Left ventricle myocardium superior (tissue), 1 donor: ENCODE measurements at places on chromosomes 1 and 21.

- DNase-seq = no peak
These were observed 68.2 kb downstream of the TMEM53 start for GRCh38 chr1:44605914-44606615.

DNA sequence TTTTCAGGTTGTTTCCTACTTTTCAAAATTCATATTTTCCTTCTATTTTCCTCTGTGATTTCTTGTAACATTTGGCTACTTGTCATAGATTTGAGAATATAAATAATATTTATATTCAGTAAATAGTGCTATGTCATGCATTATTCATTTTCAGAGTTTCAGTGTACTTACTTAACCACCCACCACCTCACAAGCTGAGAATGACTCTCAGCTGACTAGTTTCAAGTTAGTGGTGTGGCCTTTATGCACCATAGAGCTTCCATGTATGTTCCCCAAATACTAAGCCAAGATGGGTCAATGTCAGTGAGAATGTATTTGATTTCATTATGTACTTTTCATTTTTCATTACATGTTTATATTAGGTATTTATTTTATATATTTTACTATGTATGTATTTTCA is 56.9 kb upstream of the RGS1 start:
- DNase-seq = no peak

GRCh38 chr1:19210772-19211549 is 895 bp upstream of the UBR4 start:
- no peak for DNase-seq

DNA sequence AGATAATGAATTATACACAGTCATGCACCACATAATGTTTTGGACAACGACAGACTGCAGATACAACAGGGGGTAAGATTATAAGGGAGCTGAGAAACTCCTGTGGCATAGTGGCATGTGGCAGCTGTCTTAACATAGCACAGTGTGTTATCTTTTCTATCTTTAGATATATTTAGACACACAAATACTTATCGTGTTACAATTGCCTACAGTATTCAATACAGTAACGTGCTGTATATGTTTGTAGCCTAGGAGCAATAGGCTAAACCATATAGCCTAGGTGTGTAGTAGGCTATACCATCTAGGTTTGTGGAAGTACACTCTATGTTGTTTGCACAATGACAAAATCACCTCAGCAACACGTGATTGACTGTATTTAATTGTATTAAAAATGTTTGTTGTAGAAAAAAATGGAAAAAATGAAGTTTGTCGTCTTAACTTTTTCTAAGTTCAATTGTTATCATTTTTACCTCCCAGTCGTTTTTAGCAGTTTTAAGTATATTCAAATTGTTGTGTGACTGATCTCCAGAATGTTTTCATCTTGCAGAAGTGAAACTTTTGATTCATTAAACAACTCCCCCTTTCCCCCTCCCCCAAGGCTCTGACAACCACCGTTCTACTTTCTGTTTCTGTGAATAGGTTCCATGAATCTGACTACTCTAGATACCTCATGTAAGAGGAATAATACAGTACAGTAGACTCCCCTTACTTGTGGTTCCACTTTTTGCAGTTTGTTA is 351.0 kb upstream of the B3GALT2 start:
- DNase-seq = no peak

GRCh38 chr1:196607981-196608380 is 259 bp downstream of the KCNT2 start:
- no peak for DNase-seq

GRCh38 chr1:6300342-6301048 is 39.6 kb upstream of the GPR153 start:
- DNase-seq = no peak

- no peak for DNase-seq
These were observed 45.1 kb upstream of the DNAH14 start for GRCh38 chr1:224884361-224884801.

GRCh38 chr1:107788206-107789202 is 176.5 kb downstream of the VAV3 start:
- DNase-seq = no peak

GRCh38 chr1:205532996-205533735 is 28.7 kb downstream of the CDK18 start:
- DNase-seq = no peak

DNA sequence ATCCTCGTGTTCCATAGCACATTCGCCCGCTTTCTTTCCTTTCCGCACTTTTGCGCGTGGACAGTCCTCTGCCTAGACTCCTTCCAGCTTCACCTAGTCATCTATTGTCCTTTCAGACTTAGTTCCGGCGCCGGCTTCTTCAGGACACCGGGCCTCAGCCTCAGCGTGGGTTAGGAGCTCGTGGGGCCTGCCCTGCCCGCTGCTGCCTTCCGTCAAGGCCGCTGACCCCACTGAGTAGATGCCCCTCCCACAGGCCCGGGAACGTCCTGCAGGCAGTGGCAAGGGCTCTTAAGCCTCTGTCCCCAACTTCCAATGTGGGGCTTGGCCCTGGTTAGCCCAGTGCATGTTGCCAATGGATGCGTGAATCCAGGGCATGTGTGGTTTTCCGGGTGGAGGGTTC is 11.4 kb downstream of the DMRTB1 start:
- DNase-seq = no peak

- no peak for DNase-seq
These were observed 78.9 kb upstream of the CTTNBP2NL start for GRCh38 chr1:112317140-112317539.

- DNase-seq = no peak
These were observed 71.2 kb downstream of the DPYD start for GRCh38 chr1:97849345-97850340.

- no peak for DNase-seq
These were observed 26.4 kb upstream of the GOLT1A start for GRCh38 chr1:204240233-204240632.

DNA sequence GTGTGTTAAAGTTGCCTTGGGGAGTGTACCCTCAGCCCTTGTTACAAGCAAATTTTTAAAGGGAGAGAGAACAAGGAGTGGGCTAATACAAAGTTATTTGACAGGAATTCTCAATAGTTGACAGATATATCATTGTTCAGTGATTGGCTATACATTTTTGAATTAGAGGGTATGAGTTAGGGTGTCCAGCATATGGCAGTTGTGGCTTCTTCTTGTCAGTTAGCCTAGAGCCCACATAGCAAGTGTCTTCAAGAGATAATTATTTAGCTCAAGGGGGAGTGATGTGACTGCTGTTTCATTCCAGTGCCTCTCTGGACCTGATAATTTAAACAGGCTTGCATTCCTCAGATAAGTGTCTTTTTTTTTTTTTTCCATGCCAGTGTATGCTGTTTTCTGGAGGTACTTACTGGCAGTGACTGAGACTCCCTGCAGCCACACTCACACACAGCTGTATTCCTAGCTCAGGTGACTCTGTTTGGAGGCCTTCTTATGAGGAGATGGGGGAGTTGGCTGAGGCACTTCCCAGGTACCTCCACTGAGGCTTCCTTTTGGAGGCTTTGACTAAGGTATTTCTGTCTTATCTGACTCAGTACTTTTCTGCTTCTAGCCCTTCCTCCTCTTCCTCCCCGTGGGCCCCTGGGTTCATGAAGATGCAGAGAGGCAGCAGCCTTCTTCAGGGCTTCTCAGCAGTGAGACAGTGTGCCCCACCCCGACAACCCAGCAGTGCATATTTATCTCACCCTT is 32.3 kb downstream of the IVNS1ABP start:
- peak; percentile 24 for DNase-seq

- DNase-seq = no peak
These were observed 96.5 kb upstream of the CD34 start for GRCh38 chr1:208007319-208007937.

DNA sequence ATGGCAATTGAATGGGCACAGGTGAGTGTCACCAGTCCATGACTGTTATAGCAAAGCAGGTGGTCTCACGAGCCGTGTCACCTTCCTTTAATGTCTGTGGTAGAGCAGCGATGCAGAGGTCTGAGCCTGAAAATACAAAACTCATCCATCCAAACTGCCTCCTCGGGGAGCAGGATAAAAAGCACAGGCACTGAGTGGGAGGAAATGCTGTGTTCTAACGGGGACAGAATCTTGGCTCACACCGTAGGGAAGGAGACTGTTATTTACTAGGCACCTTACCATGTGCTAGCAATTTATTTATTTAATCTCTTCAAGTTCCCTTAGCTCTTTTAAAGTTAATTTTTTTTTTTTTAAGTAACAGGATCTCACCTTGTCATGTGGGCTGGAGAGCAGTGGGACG is 1.2 kb downstream of the ASCL5 start:
- DNase-seq = no peak

DNA sequence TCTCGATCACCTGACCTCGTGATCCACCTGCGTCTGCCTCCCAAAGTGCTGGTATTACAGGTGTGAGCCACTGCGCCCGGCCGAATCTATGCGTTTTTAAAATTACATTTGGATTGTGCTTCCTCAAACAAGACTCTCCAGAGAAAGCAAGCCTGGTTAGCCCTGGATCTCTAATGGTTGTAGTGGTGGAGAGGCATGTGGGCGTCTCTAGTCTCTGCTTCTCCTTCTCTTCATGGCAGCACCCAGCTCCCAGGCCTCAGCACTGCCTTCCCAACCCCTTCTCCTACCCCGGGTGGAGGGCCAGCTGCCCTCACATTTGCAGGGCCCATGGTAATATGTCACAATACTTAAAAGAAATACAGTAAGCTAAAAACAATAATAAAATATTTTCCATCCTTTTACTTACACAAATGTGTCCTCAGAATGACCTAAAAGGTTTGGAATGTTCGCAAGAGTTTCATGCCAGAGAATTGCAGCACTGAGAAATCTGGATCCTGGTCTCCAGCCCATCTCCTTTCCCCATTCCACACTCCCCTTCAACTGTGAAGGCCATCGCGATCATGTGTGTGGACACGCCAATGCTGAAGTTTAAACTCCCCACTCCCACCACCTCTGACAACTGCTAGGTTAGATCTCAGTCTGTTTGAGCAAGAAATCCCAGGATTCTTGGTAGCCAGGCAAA is 7.0 kb downstream of the OR14I1 start:
- no peak for DNase-seq

DNA sequence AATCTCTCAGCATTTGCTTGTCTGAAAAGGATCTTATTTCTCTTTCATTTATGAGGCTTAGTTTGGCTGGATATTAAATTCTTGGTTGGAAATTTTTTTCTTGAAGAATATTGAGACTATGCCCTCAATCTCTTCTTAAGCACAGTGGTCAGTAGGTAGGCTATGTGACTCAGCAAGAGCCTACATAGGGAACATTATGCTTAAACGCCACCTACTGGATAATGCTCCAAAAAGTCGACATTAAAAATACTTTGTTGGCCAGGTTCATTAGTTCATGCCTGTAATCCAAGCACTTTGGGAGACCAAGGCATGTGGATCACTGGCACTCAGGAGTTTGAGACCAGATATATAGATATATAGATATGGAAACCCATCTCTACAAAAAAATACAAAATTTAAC is 678.0 kb upstream of the USP24 start:
- DNase-seq = no peak

DNA sequence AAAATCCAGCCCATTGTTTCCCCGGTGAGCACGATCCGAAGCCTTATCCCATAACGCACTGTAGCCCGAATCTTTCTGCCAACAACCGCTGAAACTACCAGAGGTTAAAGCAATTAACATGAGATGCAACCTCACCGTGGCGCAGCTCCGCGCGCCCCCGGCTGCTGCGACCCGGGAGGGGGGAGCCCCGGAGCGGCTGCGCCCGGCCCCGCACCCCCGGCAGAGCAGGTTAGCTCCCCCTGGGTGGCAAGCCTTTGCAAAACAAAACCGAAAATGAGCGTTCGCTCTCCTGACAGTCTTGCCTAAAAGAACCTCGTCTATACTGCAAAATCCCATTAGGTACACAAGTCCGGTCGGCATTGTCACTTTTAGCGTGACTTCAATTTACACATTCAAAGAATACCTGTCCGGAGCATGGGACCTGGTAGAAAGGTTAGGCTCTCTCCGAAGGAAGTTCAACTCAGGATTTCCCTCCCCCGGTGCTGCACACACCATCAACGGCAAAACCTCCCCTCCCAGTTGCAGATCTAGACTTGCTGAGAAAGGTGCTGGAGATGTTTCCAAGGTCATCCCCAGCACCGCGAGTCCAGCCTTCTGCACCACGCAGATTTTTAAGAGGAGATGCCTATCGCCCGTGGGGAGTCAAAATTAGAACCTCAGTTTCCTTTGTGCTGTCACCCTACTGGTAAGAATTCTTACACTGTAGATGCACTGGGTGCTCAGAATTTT is 107.5 kb downstream of the ZNF281 start:
- peak; percentile 39 for DNase-seq

- peak; percentile 65 for DNase-seq
These were observed 14.0 kb upstream of the ZNF692 start for GRCh38 chr1:248872752-248873408.

GRCh38 chr1:181178241-181178879 is 89.9 kb downstream of the IER5 start:
- no peak for DNase-seq

GRCh38 chr1:59692591-59692990 is 122.2 kb upstream of the HOOK1 start:
- no peak for DNase-seq

GRCh38 chr1:95232646-95233318 is 1.2 kb upstream of the RWDD3 start:
- no peak for DNase-seq

- DNase-seq = no peak
These were observed 5.0 kb upstream of the KCNC4 start for GRCh38 chr1:110205156-110205555.

DNA sequence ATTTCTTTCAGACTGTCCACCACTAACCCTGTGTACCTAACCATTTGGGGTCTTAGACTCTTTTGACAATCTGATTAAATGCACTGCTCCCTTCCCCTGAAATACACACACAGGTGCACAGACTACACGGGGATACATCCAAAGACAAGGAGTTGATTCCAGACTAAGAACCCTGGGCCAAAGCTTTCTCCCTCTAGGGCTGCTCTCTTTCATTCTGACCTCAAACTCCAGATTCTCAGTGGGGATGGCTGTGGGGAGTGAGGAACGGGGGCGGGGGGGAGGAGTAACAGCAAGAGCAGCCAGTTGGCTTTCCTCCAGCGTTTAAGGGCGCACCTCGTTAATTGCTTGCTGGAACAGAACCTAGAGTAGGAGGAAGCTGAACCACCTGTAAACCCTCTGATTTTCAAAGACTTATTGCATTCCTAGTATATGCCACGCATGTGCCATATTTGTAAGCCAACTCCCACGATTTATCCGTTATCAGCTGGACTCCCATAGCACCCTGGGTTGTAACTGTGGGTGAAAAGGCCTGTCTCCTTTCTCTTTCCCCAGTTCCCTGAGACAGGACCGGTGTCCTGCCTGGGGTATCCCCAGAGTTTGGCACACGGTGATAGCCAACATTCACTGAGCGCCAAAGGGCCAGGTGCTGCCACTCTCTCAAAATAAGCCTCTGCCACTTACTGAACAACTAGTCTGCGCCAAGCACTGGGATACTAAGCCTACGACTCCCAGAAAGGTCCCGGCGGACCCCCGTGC is 920 bp downstream of the MTHFR start:
- peak; percentile 63 for DNase-seq

GRCh38 chr1:234218078-234218477 is 155.2 kb upstream of the COA6 start:
- DNase-seq = no peak

GRCh38 chr1:112514901-112515300 is 6.1 kb downstream of the WNT2B start:
- DNase-seq = no peak

- no peak for DNase-seq
These were observed 1464.8 kb upstream of the PRMT6 start for GRCh38 chr1:105591681-105592080.
